HepG2 (cell line): ENCODE measurements at places on chromosomes 12 and 14. TPM values are rescaled to one million over a fixed set of nuclear protein-coding genes. Genes with fewer than 3 reads are reported as not detected.
A peak's percentile ranks its signal among the peaks of the same experiment; 100 is the strongest.

DNA sequence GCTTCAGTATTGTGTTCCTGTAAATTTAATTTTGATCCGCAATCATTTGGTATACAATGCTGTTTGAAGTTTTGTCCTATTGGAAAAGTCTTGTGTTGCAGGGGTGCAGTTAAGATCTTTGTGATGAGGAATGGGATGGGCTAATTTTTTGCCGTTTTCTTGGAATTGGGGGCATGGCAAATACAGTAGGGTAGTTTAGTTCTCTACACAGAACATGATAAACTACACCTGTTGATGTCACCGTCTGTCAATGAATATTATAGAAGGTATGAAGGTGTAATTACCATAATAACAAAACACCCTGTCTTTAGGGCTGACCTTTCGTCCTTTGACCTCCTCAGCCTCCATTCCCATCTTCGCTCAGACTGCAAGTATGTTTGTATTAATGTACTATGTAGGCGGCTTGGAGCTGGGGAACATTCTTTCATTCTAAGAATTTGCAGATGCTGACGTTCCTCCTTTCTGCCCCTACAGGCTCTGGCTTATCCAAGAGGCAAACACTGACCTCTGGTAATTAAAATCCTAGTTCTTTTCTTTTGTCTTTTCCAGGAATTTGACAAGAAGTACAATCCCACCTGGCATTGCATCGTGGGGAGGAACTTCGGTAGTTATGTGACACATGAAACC is 1.7 kb downstream of the DYNLL1 start:
- H3K36me3 ChIP-seq, result peaks cover 9% of the 10 kb centered on the region
- H3K4me3 ChIP-seq, result peak overlapping the region; percentile 100
- no peak overlapping the region for H3K27ac ChIP-seq
- no peaks in the 10 kb centered on the region for H3K27me3 ChIP-seq

DNA sequence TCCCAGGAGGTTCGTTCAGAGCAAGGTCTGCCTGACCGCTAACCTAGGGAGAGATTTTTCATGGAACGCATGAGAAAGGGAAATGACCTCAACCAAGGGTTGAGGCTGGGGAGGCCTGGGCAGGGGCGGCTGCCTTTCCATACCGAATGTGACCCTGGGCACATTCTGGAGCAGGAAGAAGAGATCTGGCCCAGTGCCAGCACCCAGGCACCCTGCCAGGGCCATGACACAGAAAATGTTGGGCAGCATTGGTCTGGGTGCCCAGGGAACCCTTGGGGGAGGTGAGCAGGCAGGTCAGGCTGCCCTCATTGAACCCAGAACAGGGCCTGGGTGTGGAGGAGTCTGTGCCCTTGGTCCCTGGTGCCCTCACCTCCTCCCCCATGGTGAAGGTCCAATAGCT is 106.8 kb downstream of the CALM1 start:
- H3K4me3 ChIP-seq, result no peak overlapping the region
- no peaks in the 10 kb centered on the region for H3K27me3 ChIP-seq
- no peaks in the 10 kb centered on the region for H3K36me3 ChIP-seq
- DNase-seq, result no peak
- H3K4me1 ChIP-seq, result peaks cover 61% of the 10 kb centered on the region
- H3K27ac ChIP-seq, result no peak overlapping the region

GRCh38 chr14:106039400-106039799 is 513.0 kb downstream of the TMEM121 start:
- no peak for DNase-seq
- no peak overlapping the region for H3K27ac ChIP-seq
- no peaks in the 10 kb centered on the region for H3K36me3 ChIP-seq

DNA sequence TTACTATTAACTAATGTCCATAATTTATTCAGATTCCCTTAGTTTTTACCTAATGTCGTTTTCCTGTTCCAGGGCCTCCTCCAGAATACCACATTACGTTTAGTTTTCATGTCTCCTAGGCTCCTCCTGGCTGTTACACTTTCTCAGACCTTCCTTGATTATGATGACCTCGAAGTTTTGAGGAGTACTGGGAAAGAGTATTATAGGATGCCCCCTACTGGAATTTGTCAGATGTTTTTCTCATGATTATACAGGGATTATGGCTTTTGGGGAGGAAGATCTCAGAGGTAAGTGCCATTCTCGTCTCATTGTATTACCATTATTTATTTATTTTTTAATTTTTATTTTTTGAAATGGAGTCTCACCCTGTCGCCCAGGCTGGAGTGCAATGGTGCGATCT is 17.7 kb upstream of the C1S start:
- H3K4me3 ChIP-seq, result no peak overlapping the region
- peaks cover 28% of the 10 kb centered on the region for H3K4me1 ChIP-seq
- no peaks in the 10 kb centered on the region for H3K36me3 ChIP-seq
- H3K27ac ChIP-seq, result no peak overlapping the region
- peak; percentile 34 for DNase-seq
- H3K27me3 ChIP-seq, result no peaks in the 10 kb centered on the region

DNA sequence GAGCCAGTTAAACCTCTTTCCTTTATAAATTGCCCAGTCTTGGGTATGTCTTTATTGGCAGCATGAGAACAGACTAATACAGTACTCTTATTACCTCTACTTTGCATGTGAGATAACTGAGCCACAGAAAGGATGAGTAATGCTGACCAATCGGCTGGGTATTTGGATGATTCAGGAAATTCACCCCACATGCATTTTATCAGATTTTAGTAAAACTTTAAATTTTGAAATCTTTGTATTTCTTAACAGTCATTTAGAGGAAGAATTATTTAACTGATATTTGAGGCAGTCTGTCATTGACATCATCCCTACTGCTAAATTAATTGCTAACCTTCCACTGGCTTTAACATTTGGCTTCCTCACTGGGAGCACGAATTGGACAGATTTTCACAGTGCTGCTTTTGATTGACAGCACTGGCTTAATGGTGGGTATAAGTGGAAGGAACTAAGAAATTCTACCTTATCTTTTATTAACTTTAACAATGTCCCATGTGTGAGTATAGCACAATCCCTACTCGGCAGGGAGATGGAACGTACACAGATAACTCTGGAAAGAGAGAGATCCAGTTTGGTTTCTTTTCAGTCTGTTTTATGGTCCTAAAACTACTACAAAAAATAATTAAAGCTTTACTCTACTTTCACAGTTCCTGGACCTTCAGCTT is 261.0 kb downstream of the DACT1 start:
- H3K27me3 ChIP-seq, result no peaks in the 10 kb centered on the region
- no peaks in the 10 kb centered on the region for H3K36me3 ChIP-seq
- no peak overlapping the region for H3K4me3 ChIP-seq
- no peak overlapping the region for H3K27ac ChIP-seq
- H3K4me1 ChIP-seq, result no peaks in the 10 kb centered on the region

GRCh38 chr12:6038160-6038559 is 86.3 kb downstream of the VWF start:
- H3K27me3 ChIP-seq, result no peaks in the 10 kb centered on the region
- DNase-seq, result peak; percentile 83
- no peak overlapping the region for H3K27ac ChIP-seq
- no peaks in the 10 kb centered on the region for H3K36me3 ChIP-seq
- H3K4me1 ChIP-seq, result no peaks in the 10 kb centered on the region

DNA sequence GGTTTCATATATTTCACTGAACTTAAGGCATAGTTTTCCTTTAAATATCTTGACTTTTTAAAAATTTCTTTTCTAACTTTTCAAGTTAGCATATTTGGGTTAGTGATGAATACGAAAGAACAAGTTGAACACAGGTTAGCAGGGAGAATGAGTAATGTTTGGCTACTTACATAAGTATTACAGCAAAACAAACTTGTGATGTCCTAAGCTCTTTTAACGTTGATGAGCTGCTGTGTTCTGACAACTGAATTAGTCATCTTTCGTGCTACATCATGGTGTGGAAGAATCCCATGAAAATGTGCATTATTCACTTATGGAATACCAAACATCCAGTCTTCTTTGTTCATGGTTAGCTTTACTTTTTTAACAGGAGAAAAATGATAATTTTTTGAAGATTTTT is 36.3 kb upstream of the PDZRN4 start:
- H3K4me3 ChIP-seq, result no peak overlapping the region
- no peaks in the 10 kb centered on the region for H3K36me3 ChIP-seq
- DNase-seq, result no peak
- H3K4me1 ChIP-seq, result no peaks in the 10 kb centered on the region
- H3K27me3 ChIP-seq, result no peaks in the 10 kb centered on the region

- no peak overlapping the region for H3K27ac ChIP-seq
- H3K4me1 ChIP-seq, result no peaks in the 10 kb centered on the region
- H3K36me3 ChIP-seq, result no peaks in the 10 kb centered on the region
- no peak for DNase-seq
- H3K27me3 ChIP-seq, result peaks cover 5% of the 10 kb centered on the region
Observed at GRCh38 chr12:130111965-130112496, 50.2 kb upstream of the FZD10 start.

- H3K27ac ChIP-seq, result no peak overlapping the region
- no peaks in the 10 kb centered on the region for H3K27me3 ChIP-seq
- H3K36me3 ChIP-seq, result no peaks in the 10 kb centered on the region
- no peak for DNase-seq
- no peak overlapping the region for H3K4me3 ChIP-seq
- H3K4me1 ChIP-seq, result no peaks in the 10 kb centered on the region
Observed at GRCh38 chr14:79661752-79662151, 549.6 kb downstream of the DIO2 start.

- H3K36me3 ChIP-seq, result peaks cover 7% of the 10 kb centered on the region; the same call in 2 of the 3 replicates
- no peak overlapping the region for H3K27ac ChIP-seq
- H3K4me3 ChIP-seq, result no peak overlapping the region
- no peak for DNase-seq
- peaks cover 19% of the 10 kb centered on the region for H3K4me1 ChIP-seq
Observed at GRCh38 chr14:102898298-102898697, 24.2 kb upstream of the AMN start.

- no peak overlapping the region for H3K27ac ChIP-seq
- H3K27me3 ChIP-seq, result no peaks in the 10 kb centered on the region
- H3K4me3 ChIP-seq, result no peak overlapping the region
- H3K36me3 ChIP-seq, result no peaks in the 10 kb centered on the region
Observed at GRCh38 chr12:91239481-91239880, 56.9 kb upstream of the DCN start.

GRCh38 chr12:10214136-10214894 is 1.6 kb downstream of the GABARAPL1 start:
- no peaks in the 10 kb centered on the region for H3K36me3 ChIP-seq
- H3K27ac ChIP-seq, result no peak overlapping the region
- H3K4me1 ChIP-seq, result peaks cover 19% of the 10 kb centered on the region; the same call in 1 of the 2 replicates
- peak overlapping the region; percentile 97 for H3K4me3 ChIP-seq
- no peak for DNase-seq
- no peaks in the 10 kb centered on the region for H3K27me3 ChIP-seq

- no peaks in the 10 kb centered on the region for H3K4me1 ChIP-seq
- H3K27me3 ChIP-seq, result no peaks in the 10 kb centered on the region
- no peak overlapping the region for H3K4me3 ChIP-seq
- no peak overlapping the region for H3K27ac ChIP-seq
Observed at GRCh38 chr14:101907619-101908018, 56.8 kb upstream of the DYNC1H1 start.

GRCh38 chr14:62189698-62190097 is 427.5 kb downstream of the SNAPC1 start:
- no peak overlapping the region for H3K27ac ChIP-seq
- no peak overlapping the region for H3K4me3 ChIP-seq
- no peak for DNase-seq
- no peaks in the 10 kb centered on the region for H3K36me3 ChIP-seq
- H3K4me1 ChIP-seq, result no peaks in the 10 kb centered on the region
- H3K27me3 ChIP-seq, result no peaks in the 10 kb centered on the region; the same call in 1 of the 2 replicates

- H3K27me3 ChIP-seq, result no peaks in the 10 kb centered on the region
- DNase-seq, result peak; percentile 58
- peaks cover 1% of the 10 kb centered on the region for H3K36me3 ChIP-seq
- H3K27ac ChIP-seq, result peak overlapping the region; percentile 46
- no peak overlapping the region for H3K4me3 ChIP-seq
- peaks cover 66% of the 10 kb centered on the region for H3K4me1 ChIP-seq
Observed at GRCh38 chr12:109944561-109945359, 44.7 kb downstream of the TCHP start.

DNA sequence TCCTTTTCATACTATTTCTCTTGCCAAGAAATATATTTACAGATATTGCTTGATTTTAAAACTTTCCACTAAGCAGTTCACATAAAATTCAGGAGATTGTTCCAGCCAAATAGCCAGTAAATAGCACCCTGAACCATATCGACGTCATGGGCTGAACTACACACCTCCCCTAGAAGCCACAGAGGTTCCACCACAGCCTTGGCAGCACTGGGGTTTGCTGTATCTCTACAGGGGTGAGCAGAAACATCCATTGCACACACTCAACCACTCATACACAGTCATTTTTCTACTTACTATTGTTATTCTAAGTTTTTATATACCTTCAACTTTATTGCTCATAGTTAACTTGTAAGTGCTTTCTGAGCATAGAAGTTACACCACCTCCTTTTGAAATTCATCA is 8.1 kb upstream of the EIF2S3B start:
- no peak for DNase-seq
- no peak overlapping the region for H3K4me3 ChIP-seq

DNA sequence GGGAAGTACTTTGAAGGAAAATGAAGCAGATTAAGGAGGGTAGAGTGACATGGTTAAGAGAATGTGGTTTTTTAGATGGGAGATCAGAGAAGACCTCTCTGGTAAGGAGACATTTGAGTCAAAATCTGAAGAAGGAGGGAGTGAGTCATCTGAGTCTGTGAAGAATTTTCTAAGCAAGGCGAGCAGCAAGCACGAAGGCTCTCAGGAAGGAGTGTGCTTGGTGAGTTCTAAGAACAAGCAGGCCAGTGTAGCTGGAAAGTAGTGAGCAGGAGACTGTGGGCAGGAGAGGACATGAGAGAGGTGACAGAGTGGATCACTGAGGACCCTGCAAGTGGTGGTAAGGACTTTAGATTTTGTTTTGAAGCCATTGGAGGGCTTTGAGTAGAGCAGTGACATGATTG is 76.3 kb upstream of the FUT8 start:
- no peaks in the 10 kb centered on the region for H3K36me3 ChIP-seq
- no peak overlapping the region for H3K27ac ChIP-seq
- no peak overlapping the region for H3K4me3 ChIP-seq
- peaks cover 17% of the 10 kb centered on the region for H3K4me1 ChIP-seq
- no peak for DNase-seq

The DPPA3 gene
- not detected in 2 replicates for total RNA-seq

The FSCB gene
- not detected in 2 replicates for total RNA-seq

The SELPLG gene
- not detected in 2 replicates for total RNA-seq

The BTG1 gene
- total RNA-seq, result 7.5 and 9.8 TPM in 2 replicates

The RND1 gene
- total RNA-seq, result 1.8 and 2.2 TPM in 2 replicates

The CCDC60 gene
- total RNA-seq, result not detected in 2 replicates

The GPR135 gene
- 0.62 and 1.3 TPM in 2 replicates for total RNA-seq

The MYH6 gene
- not detected in 2 replicates for total RNA-seq

The LRTM2 gene
- not detected in 2 replicates for total RNA-seq

The IGFBP6 gene
- 2.1 and 3.9 TPM in 2 replicates for total RNA-seq

The RAPGEF3 gene
- total RNA-seq, result 0.07 TPM in 1 of 2 replicates, not detected in the other

The KCNC2 gene
- total RNA-seq, result not detected in 2 replicates

The SYT1 gene
- total RNA-seq, result not detected in 2 replicates

The NCOR2 gene
- total RNA-seq, result 5.7 and 6.1 TPM in 2 replicates

The IKZF4 gene
- total RNA-seq, result 0.58 and 0.76 TPM in 2 replicates

The WIF1 gene
- not detected in 2 replicates for total RNA-seq

The PTHLH gene
- not detected in 2 replicates for total RNA-seq
